ENCODE measurements at places on chromosomes 16 and 17.

DNA sequence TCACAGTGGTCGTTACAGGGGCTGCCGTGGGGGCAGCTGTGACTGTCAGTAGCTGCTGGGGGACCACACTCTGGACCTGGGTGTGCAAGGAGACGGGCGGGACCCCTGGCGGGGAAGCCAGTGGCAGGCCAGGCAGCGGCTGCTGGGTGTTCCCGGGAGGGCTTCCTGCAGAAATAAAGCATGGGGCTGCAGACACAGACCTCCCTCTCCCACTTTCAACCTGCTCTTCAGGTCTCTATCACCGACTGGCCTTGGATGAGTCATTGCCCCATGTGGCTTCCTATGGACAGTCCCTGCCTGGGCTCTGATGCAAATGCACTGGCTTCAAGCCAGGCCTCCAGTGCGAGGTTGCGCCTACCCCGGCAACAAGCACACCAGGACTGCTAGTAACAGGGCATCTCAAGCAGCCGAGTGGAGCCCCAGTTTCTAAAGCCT lies 17.2 kb downstream of the SREBF1 start:
- peak; percentile 31 for DNase-seq

GRCh38 chr17:1931844-1932579 lies 93.1 kb downstream of the RTN4RL1 start:
- DNase-seq = no peak

GRCh38 chr17:42555122-42555622 lies 2.4 kb downstream of the HSD17B1 start:
- DNase-seq = no peak

- DNase-seq = peak; percentile 40
Observed at GRCh38 chr17:27760069-27760885, 40.1 kb downstream of the NOS2 start.

GRCh38 chr17:39740357-39741111 lies 2.8 kb downstream of the GRB7 start:
- DNase-seq = no peak

- DNase-seq = no peak
Observed at GRCh38 chr17:47872019-47872650, 21.2 kb upstream of the SP6 start.

GRCh38 chr17:74151551-74152315 lies 51.7 kb upstream of the RPL38 start:
- DNase-seq = no peak

DNA sequence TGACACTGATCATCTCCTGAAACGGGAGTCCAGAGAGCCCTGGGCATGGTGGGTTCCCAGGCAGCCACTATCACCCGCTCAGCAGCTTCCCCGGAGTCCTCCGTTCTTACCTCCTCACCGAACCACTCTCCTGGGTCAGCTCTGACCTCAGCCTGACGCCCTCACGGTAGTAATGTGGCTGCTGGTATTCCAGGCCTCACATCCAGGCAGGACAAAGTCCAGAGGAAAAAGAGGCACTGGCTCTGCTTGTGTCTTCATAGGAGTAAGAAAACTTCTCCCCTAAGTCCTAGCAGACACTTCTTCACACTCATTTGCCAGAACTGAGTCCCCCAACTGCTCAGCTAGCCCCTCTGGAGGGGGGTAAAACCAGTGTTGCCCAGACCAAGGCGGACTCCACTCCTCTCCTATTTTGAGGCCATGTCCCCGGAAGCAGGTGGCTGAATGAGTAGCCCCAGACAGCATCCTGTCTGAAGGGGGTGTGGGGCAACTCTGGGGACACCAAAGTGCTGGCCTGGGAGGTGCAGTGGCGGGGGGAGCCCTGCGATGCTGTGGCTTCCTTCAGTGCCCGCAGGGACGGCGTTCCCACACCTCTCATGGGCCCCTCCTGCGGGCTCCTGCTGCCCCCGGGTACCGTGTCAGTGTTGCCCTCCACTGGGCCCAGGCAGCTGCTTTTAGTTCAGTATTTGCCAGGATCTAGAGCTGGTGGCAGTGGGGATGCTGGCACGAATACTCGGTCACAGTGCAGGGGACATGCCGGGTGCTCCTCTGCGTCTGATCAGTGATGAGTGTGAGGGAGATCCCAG lies 5.4 kb downstream of the FSCN2 start:
- DNase-seq = no peak

DNA sequence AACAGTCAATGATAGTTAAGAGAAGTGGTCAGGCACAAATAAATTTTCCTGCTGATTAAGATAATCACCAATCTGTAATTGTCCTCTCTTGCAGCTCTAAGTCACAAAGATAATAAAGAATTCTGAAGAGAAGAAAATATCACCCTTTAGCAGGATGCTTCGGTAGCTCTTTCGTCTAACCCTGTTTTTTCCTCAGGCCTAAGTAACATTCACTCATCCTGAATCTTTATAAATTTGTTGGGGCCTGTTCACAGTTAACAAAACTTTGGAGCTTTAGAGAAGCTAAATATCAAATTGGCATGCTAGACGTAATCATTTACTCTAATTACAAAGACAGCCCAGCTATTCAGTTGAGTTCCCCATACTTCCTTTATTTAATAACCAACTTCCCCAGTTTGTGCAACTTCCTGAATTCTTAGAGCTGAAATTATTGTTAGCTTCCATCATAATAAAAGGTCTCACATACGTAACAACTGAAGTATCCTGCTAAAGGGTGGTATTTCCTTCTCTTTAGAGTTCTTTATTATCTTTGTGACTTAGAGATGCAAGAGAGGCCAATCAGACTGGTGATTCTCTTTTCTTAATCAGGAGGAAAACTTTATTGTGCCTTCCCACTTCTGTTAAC lies 118.6 kb downstream of the TANGO6 start:
- DNase-seq = no peak

DNA sequence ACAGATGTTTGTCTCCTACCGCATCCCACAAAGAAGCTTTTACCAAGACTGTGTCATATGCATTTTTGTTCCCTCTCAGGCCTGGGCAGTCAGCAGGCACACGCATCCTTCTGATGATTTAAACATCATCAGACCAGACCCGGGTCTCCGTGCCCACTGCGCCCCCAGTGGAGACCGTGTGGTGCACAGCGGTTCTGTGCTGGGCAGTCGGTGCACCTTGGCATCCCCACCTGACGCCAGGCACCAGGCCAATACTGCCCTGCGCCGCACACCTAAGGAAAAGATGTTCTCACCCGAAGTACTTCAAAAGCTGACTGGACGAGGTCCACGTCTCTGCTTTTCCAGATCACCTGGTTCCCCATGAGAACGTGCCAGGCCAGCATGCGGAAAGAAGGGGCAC lies 10.6 kb upstream of the PLD6 start:
- DNase-seq = no peak

GRCh38 chr17:66449418-66449977 lies 147.1 kb downstream of the PRKCA start:
- DNase-seq = no peak

DNA sequence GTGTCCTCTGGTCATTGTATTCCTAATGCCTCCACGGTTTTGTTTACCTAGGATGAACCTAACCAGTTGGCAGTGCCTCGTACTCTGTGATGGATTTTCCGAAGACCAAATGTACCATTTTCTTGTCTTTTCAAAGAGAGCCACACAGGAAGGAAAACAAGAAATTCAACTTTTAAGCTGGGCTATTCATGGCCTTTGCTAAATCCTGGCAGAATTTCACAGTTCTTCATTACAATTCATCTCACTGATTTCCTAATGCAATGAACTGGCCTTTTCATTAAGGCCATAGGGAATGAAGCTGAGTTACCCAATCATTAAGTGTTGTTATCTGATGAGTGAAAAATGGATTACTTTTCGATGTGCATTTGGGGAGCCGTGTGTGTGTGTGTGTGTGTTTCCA lies 7.9 kb upstream of the KCNJ16 start:
- DNase-seq = no peak

DNA sequence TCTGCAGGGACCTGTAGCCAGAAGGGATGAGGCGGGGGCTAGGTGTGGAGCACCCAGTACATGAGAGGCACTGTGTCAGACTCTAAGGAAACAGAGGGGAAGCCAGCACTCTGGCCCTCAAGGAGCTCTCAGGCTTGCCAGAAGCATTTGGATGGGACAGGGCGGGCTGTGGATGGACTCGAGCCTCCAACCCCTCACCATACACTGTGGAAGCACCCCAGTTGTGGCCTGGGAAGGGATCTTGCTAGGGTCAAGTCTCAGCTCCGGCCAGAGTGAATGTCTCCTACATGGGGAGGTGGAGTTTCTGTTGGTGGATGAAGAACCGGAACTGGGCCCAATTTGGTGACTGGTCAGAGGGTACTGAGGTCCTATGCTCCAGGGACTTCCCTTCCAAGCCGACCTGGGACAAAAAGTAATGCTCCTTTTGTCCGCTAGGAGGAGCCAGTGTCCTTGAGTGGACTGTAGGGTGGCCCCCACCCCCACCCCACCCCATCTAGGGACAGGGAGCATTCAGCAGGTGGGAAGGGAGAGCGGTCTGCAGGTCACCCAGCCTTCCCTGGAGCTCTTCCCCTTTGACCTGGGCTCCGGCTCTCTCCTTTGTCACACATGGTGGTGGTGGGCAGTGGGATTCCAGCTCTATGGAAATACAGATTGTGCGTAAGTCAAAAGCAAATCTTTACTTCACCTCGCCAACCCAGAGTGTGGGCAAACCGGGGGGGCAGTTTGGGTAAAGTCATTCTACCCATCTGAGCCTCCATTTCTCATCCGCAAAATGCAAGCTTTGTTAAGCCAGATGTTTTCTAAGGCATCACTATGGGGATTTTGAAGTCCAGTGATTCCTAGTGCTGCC lies 20.4 kb upstream of the PHB1 start:
- DNase-seq = no peak

GRCh38 chr17:37389160-37389559 lies 13.4 kb downstream of the C17orf78 start:
- DNase-seq = no peak

- no peak for DNase-seq
Observed at GRCh38 chr17:11459861-11460331, 138.4 kb upstream of the DNAH9 start.

DNA sequence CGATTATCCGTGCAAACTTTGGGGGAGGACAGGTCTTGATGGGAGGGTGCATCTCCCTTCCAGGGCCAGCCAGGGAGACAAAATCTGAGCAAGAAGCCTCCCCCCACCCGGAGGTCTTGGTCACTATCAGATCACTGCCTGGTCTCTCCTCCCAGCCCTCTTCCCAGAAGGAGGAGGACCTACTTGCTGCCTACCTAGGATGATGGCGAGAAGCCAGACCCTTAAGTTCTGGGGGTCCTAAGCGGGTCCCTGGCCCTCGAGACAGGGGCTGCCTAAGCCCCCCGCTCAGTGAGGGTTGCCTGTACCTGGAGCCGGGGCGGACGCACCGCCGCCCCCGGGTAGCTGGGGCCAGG lies 4.6 kb downstream of the TSPOAP1 start:
- DNase-seq = no peak

DNA sequence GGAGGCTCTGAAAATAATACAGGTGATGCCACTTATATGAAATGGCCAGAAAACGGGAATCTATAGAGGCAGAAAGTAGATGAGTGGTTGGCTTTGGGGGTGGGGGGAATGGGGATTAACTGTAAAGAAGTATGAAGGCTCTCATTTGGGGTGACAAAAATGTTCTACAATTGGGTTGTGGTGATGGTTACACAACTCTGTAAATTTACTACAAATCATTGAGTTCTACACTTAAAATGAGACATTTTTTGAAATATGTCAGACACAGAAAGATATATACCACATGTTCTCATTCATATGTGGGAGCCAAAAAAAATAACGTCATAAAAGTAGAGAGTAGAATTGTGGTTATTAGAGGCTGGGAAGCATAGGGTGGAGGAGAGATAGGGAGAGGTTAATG lies 25.7 kb downstream of the ARHGAP17 start:
- DNase-seq = no peak

- DNase-seq = no peak
Observed at GRCh38 chr17:50831471-50831928, 3.9 kb upstream of the WFIKKN2 start.

- DNase-seq = no peak
Observed at GRCh38 chr16:53094013-53094630, 39.3 kb downstream of the CHD9 start.

DNA sequence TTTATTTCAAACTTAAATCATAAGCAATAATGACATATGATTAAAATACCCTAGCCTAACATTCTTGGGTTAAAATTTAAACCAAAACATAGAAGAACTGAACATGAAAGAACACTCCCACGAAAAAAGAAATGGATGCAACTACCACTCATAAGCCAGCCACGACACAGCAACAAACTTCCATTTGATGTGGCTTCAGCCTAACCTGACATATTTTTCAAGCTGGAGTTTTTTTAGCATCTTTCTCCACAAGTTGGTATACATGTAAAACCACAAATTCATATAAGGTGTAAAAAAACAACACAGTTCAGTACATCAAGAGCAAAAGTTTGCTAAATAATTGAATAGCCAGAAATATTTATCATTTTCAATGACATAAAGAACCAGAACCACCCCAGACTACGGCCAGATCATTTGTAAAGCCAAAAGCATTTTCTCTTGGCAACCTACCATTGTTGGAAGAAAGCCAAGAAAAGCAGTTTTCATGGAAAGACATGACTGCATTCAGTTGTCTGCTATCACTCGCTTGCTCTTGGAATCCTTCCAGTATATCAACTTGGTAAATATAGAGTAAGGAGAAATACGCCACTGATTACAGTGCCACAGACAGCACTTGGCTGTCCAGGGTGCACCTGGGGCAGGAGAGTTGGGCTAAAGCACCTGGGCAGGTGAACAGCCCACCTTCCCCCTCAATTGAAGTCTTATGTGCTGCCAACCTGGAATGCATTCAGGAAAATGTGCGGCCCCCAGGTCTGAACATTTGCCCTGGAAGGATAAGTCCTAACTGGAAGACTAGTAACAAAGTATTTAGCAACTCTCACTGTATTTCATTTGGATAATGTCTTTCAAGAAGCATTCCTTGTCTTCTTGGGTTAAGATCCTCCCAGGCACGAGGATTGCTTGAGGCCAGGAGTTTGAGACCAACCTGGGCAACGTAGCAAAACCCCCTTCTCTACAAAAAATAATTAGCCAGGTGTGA lies 60.5 kb downstream of the CREBBP start:
- DNase-seq = no peak

DNA sequence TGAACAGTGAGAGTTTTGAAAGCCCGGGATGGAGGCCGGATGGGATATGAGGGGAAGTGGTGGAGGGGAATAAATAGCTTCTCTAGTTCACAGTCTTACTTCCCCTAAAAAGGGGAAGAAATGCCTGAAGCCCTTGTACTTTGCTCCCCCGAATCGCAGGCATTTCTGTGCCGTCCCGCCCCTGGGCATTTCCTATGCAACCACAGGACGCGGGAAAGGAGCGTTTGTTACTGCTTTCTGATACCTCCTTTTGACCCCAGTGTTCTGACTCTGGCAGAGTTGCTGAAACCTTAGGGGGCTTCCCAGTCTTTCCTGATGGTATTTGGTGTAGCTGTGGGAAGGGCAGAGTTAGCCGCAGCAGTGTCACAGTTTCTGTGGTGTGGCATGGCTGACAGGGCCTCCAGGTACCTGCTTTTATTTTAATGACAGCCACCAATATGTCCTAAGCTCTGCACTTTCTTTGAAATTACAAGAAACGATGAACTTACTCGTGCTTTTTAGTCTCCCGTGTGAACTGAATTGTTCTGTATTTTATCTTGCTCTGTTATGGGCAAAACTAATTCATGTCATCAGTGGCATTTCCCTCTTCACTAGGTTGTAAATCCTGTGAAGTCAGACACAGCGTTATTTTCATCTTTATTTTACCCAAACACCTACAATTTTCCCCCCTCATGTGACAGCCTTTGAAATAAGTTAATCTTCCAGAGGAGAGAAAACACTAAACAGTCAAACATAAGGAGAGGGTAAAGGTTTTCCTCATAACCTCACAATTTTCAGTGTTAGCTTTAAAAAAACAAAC lies 27.1 kb downstream of the USP10 start:
- no peak for DNase-seq
